ENCODE measurements at places on chromosomes 4 and X.

- DNase-seq = no peak
Measured at GRCh38 chr4:54662901-54663585, 5.3 kb downstream of the KIT start.

DNA sequence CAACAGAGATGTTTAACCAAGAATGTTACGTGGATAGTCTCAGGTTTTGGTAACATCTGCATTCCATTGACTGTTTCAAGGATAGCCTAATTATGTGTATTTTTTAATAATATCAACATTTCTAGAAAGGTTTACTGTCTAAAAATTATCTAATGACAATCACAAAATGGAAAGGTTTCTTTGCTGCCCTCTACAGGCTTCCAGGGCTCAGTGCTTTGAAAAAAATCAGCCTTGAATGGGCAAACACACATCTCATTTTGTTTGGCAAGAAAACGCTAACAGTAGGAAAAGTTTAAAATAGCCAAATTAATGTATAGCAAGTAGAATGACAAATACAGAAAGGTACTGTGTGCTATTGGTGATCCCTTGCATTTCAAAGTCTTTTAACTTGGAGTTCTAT, 223.4 kb upstream of the PRPS2 start:
- no peak for DNase-seq

DNA sequence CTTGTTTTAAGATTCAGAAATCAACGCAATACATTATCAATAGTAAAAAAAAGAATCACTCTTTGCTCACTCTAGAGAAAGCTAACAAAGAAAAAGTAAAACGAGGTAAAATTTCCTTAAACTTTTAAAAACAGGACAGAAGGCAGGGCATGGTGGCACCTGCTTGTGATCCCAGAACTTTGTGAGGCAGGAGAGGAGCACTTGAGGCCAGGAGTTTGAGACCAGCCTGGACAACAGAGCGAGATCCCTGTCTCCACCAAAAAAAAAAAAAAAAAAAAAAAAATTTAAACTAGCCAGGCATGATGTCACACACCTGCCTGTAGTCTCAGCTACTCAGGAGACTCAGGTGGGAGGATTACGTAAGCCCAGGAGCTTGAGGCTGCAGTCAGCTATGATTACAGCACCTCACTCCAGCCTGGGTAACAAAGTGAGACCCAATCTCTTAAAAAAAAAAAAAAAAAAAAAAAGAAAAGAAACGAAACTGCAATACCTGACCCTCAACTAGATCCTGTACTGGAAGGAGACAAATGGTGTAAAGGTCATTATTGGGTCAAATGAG, 3.5 kb downstream of the CCNI start:
- no peak for DNase-seq

GRCh38 chr4:176970853-176971252, 178.1 kb upstream of the VEGFC start:
- DNase-seq = no peak

GRCh38 chrX:154443992-154444754, at the start of gene FAM50A:
Gene FAM50A, plus strand, starts transcription at chrX:154444141. Its CDS starts 95 bp downstream, at chrX:154444236.
- DNase-seq = peak; percentile 86

DNA sequence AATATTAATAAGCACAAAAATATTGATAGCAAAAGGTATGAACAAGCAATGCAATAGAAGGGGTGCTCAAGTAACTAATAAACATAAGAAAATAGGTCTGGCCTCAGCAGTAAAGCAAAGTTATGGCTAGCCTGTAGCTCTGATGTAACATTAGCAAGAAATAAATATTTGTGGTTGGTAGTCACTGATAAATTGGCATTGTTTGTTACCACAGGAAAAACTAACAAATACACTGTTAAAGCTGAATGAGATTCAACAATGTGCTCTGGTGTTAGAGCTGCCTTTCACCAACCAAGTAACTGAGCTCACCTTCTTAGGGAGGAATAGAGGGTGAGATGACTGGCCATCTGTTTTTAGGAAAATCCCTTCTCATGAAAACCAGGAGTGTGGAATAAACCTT, 71.4 kb downstream of the AREG start:
- no peak for DNase-seq

- DNase-seq = no peak
Measured at GRCh38 chrX:151184705-151185104, 8.3 kb downstream of the GPR50 start.

GRCh38 chr4:111434586-111434985, 710.7 kb upstream of the FAM241A start:
- no peak for DNase-seq

DNA sequence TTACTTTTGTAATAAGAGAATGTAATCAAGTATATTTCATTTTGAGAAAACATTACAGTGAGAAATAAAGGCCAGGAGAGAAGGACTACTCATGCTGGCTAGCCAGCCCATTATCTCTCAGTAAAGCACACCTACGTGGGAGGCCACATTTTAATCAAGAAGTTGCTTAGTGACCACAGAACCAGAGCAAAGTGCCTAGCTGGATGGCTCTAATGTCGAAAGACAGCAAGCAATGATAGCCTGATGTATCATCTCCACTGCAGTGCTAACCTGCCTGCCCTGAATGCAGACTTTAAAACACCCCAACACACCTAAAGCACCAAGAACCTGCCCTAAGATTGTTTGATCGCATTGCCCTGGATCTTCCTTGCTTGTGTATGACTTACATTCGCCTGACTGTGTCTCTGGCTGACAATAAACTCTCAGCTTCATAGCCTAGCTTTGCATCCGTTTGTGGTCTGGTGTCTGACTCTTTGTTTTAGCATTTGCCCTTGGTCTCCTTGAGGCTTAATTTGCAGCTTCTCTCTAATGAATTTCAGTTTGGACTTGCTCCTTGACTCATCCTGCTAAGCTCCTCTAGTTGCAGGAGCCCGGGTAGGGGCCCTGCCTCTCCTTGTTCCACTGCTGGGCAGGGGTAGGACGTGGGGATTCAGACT, 31.4 kb upstream of the SOWAHD start:
- no peak for DNase-seq

DNA sequence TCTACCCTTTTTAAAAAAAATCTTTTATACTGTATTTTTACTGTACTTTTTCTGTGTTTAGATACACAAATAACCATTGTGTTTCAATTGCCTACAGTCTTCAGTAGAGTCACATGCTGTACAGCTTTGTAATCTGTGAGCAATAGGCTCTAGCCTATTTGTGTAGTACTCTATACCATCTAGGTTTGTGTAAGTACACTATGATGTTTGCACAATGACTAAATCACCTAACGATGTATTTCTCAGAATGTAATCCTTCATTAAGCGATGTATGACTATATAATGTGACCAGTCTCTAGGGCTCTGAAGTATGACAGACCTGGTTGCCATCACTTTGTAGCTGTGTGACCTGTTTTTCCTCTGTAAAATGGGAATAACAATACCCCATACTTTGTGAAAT, 14.2 kb upstream of the DCAF4L1 start:
- DNase-seq = no peak

- DNase-seq = no peak
Measured at GRCh38 chr4:152635851-152636250, 43.9 kb downstream of the TMEM154 start.

- DNase-seq = no peak
Measured at GRCh38 chr4:83929550-83929949, 393.6 kb downstream of the GPAT3 start.
